ENCODE measurements at places on chromosomes 13 and 19.

GRCh38 chr19:51716925-51717324 is 6.9 kb downstream of the HAS1 start:
- DNase-seq = no peak

DNA sequence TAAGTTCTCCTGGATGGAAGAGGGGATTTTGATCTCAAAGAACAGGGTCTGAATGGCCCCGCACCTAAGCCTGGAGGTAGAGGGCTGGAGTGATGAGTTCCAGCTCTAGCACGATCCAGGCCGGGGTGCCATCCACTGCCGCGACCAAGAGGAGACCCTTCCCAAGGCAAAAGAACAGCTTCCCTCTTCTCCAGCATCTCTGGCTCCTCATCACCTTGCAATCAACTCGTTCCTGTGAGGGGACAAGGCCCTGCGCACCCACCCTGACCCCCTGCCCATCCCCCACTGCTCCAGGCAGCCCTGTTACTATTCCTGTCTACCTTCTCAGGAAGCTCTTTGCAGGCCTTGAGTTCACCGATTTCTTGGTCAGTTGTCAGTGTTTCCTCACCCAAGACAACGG is 17.8 kb downstream of the COL4A1 start:
- no peak for DNase-seq

DNA sequence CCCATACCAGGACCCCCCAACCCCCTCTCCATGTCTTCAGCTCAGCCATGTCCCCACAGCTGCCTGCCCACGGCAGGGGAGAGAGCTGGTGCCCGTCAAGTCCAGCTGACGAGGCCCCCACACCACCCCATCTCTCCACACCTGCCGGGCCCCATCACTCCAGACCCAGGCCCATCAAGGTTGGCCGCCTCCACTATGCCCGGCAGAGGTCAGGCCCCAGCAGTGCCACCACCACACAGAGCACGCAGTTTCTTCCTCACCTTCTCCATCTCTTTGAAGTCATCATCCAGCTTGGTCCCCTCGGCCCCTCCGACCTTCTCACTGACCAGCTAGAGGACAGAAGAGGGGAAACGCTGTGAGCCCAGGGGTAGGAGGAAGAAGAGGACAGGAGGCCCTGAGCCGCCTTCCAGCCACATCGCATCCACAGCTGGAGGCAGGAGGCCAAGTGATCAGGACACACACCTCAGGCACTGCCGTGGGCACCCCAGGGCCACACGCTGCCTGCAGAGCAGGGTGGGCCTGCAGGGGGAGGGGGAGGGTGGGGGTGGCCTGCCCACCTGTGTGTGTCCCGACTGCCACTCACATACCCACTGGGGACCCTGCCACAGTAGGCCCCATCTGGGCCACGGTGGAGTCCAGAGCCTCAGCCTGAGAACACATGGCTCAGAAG is 23.4 kb downstream of the MPND start:
- DNase-seq = no peak

DNA sequence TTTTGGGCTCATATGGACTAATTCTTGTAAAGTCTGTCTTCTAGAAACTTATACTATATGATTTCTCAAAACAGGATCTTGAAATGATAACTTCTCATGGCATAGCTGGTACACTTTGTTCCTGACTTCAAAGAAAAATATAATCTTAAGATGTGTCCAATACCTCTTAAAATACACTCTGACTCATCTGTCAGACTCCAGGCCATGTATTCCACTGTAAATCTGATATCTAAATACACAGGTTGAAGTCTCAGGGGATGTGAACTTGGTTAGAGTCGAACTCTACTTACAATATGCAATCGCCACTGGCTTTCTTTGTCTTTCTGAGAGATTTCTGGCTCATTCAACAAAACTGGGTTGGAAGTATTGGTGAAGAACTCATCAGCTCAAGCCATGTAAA is 99.8 kb downstream of the LACC1 start:
- DNase-seq = no peak

DNA sequence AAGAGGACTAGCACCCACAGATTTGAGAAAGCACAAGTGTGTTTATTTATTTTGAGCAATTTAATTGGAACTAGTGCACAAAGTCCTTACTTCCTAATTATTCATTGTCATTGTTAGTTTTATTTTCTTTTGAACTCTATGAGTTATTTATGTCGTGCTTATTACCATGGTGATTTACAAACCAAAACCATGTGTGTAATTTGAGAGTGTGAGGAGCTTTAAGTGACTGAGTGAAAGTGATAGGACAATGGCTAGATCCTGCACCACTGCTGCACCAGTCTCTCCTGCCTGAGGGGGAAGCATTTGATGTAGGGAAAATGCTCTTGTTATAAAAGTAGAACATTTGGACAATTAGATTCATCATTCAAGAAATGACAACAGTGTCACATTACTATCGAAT is 172.3 kb upstream of the KLF12 start:
- no peak for DNase-seq
